ENCODE measurements at places on chromosomes 4 and X.

GRCh38 chr4:48375651-48376304, 34.4 kb downstream of the SLAIN2 start:
- DNase-seq = no peak

DNA sequence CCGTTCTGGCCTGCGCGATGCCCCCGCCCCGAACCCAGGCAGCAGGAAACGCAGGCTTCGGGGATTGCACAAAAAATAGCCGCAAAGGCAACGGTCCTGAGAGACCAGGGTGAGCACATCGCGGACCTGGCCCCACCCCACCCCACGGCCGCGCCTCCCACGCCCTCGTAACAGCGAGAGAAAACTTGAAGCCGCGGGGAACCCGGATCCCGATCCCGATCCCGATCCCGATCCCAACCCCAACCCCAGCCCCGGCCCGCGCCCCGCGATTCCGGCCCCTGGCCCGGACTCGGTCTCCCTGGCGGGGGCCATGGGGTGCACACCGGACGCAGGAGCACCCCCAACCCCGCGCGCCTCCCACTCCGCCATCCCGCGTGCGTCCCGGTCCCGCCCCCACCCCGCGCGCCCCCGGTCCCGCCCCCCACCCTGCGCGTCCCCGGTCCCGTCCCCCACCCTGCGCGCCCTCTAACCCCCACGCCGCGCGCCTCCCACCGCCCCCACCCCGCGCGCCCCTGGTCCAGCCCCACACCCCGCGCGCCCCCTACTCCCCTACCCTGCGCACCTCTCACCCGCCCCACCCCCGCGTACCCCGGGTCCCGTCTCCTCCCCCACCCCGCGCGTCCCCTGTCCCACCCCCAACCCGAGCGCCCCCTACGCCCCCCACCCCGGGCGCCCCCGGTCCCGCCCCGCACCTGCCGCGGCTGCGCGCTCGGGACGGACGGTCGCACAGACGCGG, 29.0 kb downstream of the NOP14 start:
- DNase-seq = no peak

GRCh38 chrX:41421071-41421729, 25.9 kb upstream of the NYX start:
- DNase-seq = no peak

DNA sequence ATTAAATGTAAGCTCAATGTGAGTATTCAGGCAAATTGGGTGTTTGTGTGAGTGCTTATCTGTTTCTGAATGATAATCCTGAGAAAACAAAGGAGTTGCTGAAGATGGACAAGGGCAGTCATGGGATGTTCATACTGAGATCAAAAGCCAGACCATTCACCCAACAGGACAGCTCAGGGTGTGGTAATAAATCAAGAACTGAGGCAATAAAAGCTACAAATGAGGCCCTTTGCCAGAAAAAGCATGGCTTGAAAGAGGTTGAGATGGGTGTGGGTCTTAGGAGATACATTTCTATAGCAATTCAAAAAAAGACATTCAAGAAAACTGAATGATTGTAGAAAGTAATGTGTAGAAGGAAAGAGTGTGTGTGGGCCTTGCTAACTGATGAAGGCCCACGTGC, 425.8 kb upstream of the BOD1L1 start:
- no peak for DNase-seq

DNA sequence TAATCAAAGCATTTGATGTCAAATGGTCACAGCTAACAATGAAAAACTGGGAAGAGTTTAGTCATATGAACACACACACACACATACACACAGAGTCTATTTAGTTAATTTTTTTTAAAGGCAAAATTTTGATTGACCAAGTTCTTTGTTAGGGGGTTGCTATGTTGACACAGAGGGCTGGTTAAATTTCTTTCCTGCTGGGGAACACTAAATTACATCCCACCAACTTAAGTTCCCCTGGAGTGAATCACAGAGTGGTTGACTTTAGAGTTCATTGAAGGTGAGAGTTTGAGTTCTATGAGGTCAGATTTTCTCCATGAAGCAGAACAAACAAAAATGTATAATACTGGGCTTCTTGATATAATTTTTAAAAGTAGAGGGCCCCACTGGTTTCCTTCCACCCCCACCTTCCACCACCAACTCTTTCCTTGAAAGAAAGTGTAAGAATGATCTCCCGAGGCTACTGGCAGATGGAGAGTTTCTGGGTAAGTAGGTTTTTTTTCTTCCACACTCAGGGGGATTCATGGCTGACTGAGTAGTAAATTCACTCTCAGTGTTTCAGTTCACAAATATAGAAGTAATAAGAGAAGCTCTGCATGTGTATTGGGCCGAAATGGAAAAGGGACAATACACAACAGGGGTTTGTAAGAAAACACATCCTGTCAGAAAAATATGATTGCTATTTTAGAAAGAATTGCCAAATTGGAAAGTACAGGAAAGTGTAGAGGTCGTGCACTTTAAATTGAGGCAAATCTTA, 917.0 kb upstream of the LCORL start:
- no peak for DNase-seq

GRCh38 chr4:44720371-44720770, 6.0 kb downstream of the GNPDA2 start:
- DNase-seq = no peak

DNA sequence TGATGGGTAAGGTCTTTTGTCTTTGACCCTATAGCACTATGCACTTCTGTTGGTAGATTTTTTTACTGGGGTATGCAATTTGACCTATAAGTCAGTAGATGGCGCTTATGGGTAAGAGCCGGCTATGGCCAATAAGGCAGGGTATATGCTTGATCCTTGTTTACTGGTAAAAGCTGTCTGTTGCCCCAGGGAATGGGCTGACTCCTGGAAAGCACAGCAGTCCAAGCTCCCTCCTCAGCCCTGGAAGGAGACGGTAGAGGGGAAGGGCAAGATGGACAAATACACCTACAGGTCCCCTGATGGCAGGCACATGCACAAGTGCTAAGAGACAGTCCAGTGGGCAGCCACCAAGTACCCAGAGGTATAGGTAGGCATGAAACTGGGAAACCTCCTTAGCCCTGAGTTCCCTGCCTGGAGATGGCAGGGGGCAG, 63.7 kb downstream of the ADAMTS3 start:
- no peak for DNase-seq

DNA sequence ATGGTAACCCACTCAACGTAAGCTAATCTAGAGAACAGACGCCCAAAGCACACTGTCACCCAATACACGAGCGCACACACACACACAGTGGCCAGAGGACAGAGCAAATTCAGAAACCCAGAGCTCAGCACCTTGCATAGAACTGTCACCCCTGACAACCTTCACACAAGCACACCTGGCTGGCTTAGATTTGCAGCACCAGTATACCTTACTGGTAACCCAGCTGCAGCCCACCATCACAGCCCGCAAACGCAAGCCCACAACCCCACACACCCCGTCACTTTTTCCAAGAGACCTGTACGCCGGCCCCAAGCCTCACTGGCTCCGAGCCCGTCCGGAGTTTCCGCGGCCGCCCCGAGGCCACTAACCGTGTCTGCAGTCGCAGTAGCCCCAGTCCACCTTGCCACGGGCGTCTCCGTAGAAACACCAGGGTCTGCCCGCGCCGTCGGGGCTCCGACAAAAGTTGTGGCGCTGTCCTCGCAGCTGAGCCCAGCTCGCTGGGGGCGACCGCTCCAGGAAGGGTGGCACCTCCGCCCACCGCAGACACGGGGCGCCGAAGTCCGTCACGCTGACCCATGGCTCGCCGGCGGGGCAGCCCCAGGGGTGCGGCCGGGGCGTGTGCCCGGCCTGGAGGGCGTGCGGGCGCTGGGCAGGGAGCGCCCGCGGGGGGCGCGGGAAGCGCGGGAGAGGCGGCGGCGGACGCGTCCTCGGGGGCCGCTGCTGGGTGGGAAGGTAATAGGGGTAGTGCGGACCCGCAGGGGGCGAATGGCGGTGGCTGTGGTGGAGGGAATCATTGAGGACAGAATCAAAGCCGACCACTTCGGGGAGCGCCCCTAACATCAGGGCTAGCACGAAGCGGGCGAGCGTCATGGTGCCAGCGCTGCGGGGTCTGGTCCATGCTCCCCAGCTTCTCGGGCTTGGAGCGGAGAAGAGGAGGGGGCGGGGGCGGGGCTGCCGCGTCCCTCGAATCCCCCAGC, 664 bp downstream of the PRSS12 start:
- no peak for DNase-seq

GRCh38 chr4:15944895-15945294, 6.4 kb upstream of the FGFBP1 start:
- DNase-seq = no peak

DNA sequence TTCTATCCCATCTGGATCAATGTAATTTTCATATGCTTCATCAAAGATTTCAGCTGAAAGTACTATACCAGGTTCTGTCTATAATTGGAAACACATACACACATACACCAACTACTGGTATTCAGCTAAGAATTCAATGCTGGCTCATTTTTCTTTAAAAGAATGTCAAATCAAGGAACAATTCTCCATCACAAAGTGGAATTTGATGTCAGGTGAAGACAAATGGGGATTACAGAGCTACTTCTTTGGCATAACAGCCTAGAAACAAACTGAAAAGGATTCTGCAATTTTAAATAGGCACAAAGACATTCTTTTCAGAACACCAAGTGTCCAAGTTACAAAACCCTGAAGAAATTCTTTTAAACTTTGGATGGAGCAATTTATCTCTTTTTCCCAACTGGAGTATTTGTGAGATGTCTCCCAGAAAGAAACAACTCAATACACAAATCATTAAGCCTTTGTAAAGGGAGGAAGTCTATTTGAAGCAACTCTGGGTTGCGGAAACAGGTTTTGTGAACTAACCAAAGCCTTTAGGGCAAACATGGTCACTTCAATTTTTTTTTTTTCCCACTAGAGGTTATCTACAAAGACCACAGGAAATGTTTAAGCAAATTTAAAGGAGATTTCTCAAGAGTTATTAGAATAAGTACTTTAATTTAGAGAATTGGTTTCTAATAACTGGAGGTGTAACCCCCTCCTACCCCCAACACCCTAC, 1.9 kb upstream of the FAM9C start:
- DNase-seq = no peak

DNA sequence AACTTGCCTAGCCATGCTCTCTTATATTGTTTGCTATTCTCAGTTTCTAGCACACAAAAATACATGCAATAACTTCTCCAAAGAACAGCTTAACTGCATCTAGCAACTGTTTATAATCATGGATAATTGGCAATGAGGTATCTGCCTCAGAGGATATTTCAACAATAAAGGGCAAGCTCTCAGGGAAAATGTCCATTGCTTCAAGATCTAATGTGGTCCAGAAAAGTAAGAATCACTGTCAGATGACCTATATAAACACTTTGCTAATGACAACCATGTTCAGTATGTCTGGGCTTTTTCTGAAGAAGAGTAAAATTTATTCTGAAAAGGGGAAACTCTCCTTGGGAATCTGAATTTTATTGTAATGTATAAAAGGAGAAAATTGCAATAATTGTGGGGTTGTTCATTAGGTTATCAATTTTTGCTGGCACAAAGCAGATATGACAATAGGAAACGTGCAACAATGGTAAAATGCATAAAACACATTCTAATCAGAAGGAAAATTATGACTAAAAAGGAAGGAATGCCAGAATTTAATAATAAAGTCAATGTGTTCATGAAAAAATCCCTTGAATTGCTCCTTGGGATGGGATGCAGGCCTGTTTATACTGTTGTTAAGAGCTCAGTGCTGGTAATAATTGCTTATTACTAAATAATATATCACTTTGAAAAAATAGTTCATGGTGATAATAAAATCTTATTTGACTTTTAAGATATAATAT, 90.3 kb downstream of the ANTXR2 start:
- DNase-seq = no peak

- DNase-seq = no peak
Measured at GRCh38 chr4:149108626-149109025, 666.4 kb upstream of the NR3C2 start.

GRCh38 chrX:35076061-35076460, 133.5 kb downstream of the FAM47B start:
- DNase-seq = no peak

- no peak for DNase-seq
Measured at GRCh38 chr4:98470366-98470765, 188.0 kb downstream of the TSPAN5 start.

DNA sequence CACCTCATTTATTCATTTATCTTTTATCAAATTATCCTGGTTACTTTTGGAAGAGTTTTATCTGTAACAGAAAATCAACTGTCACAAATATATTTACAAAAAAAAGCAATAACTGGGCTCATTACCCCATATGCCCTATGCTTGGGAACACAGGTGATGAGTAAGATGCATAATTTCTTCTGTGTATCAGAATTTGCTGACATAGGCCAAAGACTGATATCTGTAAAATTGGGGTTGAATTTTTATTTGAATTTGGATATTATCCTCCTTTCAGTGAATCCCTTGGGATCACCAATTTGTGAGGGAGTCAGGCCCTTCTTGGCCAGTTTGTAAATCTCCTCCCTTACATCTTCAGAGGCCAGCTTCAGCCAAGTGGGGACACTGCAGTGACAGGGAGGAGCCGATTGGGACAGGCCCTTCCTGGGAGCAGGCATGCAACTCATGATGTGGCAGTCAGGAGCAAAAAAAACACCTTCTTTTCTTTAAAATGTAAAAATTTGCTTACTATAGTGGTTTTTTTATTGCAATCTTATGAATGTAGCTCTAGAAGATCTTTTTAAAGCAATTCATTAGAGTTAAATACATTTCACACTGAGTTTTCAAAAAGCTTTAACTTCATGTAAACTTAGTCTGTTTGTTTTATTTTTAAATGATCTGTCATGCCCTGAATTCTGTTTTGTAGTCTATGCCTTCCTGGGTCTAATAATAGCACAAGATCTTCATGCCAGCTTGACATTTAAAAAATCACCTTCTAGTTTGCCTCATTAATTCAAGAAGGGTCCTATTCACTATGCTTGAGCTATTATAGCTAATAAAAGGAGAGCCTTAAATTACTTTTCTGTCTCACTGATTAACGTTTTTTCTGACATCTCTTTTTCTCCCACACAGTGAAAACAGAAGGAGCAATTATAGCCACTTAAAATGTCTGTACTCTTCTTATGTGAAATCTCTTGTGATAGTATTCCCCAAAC, 136.6 kb upstream of the SPRY1 start:
- DNase-seq = no peak

DNA sequence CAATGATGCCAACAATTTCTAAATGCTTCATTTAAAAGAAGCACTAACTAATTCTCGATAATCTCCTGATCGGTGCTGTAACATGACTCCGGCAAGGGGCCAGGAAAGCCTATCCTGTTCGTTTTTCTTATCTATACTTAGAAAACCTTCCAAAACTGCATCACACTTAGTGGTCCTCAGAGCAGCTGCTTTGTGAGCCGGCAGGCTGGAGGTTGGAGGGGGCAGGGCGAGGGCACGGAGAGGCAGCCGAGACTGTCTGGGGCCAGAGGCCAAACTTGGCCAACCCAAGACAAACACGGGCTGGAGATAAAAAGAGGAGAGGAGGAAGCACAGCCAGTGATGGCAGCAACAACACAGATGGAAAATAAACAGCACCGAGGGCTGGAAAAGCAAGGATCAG, 455.7 kb downstream of the BCOR start:
- no peak for DNase-seq

DNA sequence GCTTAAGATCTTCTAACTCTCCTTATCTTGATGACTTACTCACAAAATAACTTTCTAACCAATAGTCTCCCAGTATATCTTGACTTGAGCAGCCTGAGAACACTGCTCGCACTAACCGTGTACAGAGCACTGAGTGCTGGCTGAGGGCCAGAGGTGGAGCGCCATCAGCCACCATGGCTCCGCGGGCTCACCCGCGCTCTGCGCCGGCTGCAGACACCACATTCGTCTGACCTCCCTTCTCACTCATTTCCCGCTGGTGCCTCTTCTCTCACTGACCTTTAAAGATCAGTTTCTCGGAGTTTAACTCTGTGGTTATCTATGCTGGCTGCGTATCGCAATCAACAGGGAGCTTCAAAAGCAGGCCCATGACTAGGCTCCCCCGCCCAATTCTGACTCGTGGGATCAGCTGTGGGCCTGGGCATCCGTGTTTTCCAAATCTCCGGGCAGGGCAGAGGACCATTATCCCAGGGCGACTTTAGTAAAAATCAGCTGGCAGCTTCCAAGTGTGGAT, 78.6 kb downstream of the HAUS3 start:
- no peak for DNase-seq

Measured in stimulated activated CD8-positive, alpha-beta memory T cell treated with anti-CD3 and anti-CD28 coated beads, Interleukin-7, amount 100 ng/mL, for 1 hour (primary cell).